ENCODE measurements at places on chromosomes 2 and 18.

DNA sequence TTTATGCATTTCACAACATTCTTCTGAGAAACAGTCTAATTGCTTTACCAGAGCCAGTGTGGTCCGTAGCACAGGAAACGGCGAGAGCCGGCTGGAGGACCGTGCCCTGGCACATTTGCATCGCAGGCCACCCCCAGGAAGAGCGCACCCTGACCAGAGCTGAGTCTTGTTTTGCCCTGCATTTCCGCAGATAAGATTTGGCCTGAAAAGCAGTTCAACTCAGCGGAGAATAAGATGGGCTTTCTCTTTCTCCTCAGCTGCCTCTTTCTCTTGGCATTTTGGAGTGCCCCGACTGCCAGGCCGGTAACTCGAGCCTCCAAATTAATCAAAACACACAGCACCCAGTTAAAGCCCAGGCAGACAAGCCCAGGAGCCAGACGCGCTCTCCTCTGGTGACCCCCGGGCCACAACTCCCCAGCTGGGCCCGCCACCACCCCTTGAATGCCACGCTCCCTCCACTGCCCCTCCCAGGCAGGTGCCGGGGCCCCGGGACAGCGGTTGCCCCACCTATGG is 464 bp downstream of the COL4A4 start:
- peak; percentile 80 for DNase-seq

DNA sequence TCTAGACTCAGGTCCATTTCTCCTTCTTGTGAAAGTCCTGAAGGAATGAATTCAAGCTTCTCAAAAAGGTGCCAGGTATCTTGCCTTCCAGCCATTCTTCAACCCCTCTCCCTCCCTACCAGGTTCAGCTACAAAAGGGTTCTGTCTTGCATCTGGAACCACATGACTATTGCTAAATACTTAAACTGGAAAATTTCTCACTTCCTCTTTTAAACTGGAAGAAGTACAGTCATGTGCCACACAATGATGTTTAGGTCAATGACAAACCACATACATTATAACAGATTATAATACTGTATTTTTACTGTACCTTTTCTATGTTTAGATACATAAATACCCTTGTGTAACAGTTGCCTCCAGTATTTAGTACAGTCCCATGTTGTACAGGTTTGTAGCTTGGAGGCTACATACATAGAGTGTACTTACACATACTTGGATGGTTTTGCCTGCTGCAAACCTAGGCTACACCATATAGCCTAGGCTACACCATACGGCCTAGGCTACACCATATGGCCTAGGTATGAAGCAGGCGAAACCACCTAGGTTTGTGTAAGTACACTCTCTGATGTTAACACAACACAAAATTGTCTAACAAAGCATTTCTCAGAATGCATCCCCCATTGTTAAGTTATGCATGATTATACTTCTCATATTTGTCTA is 142.0 kb upstream of the DNMT3A start:
- DNase-seq = no peak

GRCh38 chr2:74041726-74042125 is 57.0 kb downstream of the TET3 start:
- DNase-seq = no peak

- DNase-seq = no peak
Measured at GRCh38 chr2:178477443-178478129, 814 bp downstream of the FKBP7 start.

DNA sequence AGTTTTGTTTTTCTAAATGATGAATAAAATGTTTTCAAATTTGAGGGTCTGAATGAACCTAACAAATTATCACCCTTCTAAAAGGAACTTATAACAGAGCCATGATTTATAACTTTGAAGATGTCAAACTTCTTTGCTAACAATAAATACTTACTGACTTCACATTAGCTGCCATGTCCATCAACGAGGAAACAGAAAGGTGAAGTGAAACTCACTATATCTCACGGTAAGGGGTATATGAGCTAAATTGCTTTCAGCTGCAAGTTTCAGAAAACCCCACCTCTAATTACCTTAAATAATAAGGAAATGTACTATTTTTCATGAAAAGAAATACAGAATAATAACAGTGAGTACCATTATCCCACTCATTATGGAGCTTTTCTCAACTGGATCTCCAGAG is 350.8 kb upstream of the NT5C1B start:
- DNase-seq = no peak

DNA sequence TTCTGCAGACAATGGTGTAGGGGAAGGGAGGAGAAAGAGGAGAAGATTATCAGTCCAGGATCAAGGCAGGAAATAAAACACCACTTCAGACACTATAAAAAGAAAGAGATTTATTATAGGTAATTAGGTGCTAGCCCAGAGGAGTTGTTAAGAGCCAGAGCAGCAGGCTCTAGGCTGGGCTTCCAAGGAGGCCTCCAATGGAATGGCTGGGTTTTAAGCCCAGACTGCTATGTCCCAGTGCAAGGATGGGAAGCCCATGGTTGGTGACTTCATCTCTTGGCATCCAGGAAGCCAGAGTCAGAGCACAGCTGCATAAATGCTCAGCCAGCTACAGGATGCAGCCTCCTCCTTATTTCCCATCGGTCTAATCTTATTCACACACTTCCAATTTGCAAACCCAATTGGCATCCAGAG is 95.6 kb downstream of the LAMA3 start:
- no peak for DNase-seq

Data from esophagus muscularis mucosa (tissue), 4 donors.